DND-41 (cell line): ENCODE measurements at places on chromosomes 4 and X.

GRCh38 chr4:7395645-7396044 lies 39.1 kb downstream of the PSAPL1 start:
- no peak for DNase-seq

DNA sequence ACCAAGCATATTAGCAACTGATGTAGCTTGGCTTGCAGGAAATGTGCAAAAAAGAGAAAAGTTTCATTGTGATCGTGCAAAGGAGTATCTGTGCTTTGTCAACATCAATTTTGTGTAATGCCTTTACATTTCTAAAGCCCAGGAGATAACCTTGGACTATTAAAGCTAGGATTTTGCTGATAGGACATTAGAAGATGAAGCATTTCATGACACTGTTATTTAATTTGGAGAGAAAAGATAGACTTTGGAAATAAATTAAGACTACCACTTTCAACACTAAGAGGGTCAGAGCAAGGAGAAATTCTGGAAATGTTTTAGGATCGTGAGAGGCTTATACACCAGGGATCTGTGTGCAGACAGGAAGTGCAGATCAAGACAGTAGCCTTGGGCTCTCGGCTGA lies 120.6 kb upstream of the MID1 start:
- no peak for DNase-seq

DNA sequence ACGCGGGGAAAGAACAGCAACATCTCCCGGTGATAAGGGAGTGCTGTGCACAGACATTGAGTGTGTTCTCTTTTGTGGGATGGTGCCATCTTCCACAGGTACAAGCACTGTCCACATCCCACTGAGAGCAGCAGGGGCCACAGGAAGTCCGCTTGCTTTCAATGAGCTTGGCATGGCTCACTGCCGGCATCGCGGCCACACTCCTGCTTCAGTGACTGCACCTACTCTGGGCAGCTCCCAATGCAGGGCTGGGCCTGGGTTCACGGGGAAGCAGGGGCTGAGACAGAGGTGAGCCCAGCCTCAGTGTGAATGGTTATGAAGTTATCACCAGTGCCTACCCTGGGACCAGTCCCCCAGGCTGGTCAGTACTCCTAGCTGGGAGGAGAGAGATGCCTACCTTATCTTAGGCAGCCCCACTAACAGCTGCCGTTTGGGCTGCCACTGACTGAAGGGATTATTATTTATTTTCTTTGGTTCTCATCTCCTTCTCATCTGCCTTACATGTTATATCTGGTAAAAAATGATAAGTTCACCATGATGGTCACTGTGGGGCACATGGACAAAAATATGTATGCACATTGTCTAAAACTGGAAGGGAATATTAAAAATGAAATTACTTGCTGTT lies 99.2 kb downstream of the MGST2 start:
- no peak for DNase-seq

GRCh38 chrX:10009741-10010140 lies 42.6 kb downstream of the CLDN34 start:
- no peak for DNase-seq

DNA sequence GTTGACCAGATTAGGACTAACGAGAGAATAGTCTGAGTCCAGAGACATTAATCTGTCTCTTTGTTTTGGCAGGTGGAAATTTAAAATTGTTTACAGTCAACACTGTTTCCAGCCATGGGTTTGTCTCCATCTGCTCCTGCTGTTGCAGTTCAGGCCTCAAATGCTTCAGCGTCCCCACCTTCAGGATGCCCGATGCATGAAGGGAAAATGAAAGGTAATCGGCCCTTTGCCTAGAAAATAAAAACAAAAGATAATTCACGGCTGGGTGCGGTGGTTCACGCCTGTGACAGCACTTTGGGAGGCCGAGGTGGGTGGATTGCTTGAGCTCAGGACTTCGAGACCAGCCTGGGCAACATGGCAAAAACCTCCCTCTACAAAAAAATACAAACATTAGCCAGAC lies 815 bp downstream of the HCCS start:
- DNase-seq: no peak
